Coronary artery (tissue), 2 donors: ENCODE measurements at places on chromosomes 12 and 14.
A peak's percentile ranks its signal among the peaks of the same experiment; 100 is the strongest.

GRCh38 chr12:109197327-109197726 is 80.9 kb downstream of the ACACB start:
- DNase-seq, result no peak

DNA sequence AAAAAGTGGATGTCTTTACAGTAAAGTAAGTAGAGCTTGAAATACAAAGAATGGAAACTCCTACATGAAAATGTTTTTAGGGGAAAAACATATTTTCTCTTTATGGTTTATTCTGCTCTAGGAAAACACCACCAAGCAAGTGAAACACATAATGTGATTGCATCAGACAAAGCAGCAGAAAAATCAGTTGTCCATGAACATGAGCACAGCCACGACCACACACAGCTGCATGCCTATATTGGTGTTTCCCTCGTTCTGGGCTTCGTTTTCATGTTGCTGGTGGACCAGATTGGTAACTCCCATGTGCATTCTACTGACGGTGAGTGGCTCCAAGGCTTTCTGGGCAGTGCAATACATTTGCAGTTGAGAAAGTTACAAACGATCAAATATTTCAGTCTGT is 42.6 kb upstream of the PLEKHD1 start:
- DNase-seq, result no peak

- DNase-seq, result no peak
These were observed 20.9 kb downstream of the SYT1 start for GRCh38 chr12:78885466-78885865.

GRCh38 chr12:13193505-13194231 is 2.9 kb upstream of the EMP1 start:
- DNase-seq, result no peak

- peak; percentile 31 for DNase-seq
These were observed 81.5 kb downstream of the NTF3 start for GRCh38 chr12:5513406-5513805.

DNA sequence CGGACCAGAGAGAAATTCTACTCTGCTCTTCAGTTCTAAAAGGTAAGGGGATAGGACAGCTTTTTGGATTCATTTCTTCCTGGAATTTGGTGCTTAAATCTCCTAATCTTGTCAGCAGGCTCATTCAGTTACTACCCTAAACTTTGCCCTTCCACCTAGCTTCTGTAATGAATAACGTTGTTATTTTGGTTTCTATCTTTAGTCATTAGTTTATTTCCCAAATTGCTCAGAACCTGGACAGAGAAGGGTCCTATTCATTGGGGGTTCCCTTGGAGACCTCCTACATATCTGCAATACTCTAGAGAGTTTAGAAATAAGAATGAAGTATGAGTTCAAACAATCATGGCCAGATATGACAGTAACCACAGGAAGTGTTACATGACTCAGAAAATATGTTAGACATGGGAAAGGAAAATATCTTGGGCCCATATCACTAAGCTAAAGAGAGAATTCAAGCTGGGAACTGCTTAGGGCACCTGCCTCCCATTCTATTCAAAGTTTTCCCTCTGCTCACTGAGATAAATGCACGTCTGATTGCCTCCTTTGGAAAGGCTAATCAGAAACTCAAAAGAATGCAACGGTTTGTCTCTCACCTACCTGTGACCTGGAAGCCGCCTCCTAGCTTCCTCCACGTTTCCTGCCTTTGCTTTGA is 87.9 kb downstream of the GAS2L3 start:
- DNase-seq, result no peak

DNA sequence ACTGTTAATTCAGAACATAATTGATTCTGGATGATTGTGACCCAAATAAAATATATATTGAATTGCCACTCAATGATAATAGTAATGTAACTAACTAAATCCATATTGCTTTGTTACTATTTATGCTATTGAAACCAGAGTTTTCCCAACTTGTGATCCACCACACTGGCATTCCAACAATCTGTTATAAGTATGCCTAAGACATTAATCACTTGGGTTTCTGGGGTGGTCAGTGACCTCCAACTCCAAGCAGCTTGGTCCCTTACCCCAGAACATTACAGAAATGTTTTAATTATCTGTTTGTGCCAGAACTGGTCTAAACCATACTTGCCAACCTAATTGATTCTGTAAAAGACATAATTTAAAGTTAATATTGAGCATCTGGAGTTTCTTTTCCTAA is 14.6 kb downstream of the CAPS2 start:
- no peak for DNase-seq

DNA sequence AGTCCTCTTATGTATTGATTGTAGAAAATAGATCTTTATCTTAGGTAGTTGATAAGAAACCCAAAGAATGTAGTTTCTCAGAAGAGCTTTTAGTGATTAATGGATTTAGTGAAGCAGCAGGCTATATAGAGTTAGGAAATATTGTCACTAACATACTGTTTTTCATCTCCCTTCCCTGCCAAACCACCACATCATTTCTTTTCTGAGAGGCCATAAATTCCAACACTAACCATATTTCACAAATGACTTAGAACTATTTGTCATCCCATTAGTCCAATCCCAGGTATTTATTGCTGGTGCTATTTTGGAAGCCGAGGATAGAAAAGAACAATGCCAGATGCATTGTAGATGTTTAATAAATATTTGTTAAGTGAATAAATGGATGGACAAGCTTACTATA is 185.7 kb downstream of the KICS2 start:
- DNase-seq, result no peak

GRCh38 chr14:79680087-79680486 is 531.2 kb downstream of the DIO2 start:
- DNase-seq, result no peak

GRCh38 chr14:91380610-91381371 is 36.8 kb downstream of the CCDC88C start:
- no peak for DNase-seq

DNA sequence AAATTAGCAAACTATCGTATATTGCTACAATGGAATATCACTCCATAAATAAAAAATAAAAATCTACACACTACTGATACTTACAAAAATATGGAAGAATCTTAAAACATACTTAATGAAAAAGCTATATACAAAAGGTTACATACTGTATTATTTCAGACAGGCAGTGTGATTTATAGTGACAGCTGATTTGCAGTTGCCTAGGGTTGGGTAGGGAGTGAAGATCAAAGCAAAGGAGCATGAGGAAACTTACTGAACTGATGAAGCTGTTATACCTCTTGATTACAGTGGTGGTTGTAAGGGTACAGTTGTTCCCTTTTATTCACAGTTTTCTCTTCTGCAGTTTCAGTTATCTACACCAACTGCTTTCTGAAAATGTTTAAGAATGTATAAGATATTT is 62.6 kb downstream of the FSCB start:
- DNase-seq, result no peak

- no peak for DNase-seq
These were observed 18.9 kb downstream of the DYRK2 start for GRCh38 chr12:67667276-67668073.

GRCh38 chr12:26318661-26319068 is 123.3 kb downstream of the SSPN start:
- no peak for DNase-seq

DNA sequence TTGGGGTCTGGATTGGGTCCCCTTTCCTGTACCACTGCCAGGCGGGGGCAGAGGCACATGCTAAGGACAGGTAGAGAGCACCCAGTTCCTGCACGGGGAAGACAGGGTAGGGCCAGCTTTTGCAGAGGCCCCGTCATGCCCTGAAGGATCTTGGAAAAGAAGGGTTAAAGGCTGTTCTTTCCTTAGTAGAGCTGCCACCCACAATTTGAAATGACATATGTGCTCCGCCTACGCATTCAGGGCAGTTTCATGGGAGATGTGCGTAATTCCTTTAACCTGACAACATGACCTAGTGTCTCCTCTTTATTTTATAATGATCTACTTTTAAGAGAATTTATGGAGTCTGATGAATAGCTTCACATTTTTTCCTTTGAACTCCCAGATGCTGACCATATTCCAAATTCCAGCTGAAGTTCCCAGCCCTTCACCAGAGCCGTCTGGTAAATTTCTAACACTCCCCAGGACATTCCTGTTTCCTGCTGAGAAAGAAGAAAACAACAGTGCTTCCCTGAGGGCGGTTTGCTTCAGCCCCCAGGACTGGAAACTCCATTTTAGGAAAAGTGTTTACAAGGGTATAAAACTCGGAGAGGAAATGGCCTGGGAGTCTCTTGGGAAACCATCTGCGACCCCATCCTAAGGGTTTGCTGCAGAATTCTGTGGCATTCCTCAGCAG is 58.9 kb upstream of the PLEKHG3 start:
- DNase-seq, result no peak

DNA sequence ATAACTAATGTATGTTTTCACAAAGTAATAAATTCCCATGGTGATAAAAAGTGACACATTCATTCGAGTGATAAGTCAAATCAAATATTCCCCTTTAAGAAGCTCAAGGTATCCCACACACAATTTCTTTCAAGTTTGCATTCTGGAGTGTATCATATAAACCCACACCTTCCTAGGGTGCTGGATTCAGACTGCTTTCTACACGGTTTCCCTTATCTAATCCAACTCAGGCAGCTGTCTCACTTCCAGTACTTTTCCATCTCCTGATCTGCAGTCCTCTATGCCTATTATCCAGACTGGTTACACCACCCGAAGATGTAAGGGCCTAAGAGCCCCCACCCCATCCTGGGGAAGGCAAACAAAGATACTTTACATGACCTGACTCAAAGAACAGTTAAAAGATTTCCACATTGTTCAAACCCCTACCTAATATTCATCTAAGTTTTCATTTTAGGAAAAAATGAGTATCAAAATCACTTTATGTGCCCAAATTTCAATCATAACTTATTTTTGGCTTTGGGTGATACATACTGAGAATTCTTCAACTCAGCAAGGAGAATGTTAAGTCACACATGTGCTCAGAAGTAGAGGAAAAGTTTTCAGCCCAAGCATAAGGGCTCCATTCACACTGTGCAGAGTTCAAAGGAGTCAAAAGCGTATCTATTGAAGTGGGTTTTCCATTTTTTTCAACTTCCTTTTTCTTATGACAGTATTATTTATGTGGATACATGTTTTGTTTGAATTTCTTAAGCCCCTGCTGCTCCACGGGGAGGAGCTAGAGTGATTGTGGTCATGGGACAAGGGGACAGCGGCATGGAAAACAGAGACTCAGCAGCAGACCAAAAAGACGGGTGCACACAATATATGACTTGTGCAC is 41.8 kb downstream of the CORO1C start:
- DNase-seq, result no peak
